Type B pancreatic cell (in vitro differentiated cells): ENCODE measurements at places on chromosomes 3 and 15.

- H3K27ac ChIP-seq: peak overlapping the region; percentile 98
- peaks cover 34% of the 10 kb centered on the region for H3K4me1 ChIP-seq
- H3K4me3 ChIP-seq: peak overlapping the region; percentile 93
- H3K36me3 ChIP-seq: peaks cover 15% of the 10 kb centered on the region
Observed at GRCh38 chr15:29819979-29820378, 2.3 kb downstream of the TJP1 start.

DNA sequence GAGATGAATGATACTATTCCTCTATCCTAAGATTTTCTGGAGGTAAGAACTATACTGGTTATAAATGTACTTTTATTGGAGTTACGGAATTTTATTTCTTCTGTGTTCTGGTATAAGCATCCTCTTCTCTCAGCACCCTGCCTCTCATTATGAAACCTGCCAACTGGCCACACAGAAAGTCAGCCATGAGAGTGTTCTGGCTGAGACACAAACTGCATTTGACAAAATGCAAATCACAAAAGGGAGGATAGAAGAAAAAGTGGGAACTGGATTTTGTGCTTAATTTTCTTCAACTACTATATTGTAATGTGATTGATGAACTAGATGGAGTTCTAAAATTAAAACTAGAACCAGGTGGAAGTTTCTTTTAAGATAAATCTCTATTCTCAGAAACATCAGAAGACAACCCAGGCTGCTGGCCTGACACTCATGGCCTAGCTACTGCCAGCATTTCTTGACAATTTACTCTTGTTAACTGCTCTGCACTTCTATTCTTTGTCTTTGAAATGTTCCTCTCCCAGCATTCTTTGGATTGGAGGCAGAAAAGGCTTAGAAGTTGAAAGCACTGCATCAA is 143.1 kb downstream of the WDR76 start:
- no peak overlapping the region for H3K27ac ChIP-seq
- no peak overlapping the region for H3K4me3 ChIP-seq
- no peaks in the 10 kb centered on the region for H3K36me3 ChIP-seq
- DNase-seq: no peak
- H3K27me3 ChIP-seq: no peaks in the 10 kb centered on the region

- no peaks in the 10 kb centered on the region for H3K27me3 ChIP-seq
- DNase-seq: no peak
- peaks cover 44% of the 10 kb centered on the region for H3K4me1 ChIP-seq
- H3K36me3 ChIP-seq: peaks cover 9% of the 10 kb centered on the region
Observed at GRCh38 chr3:64645243-64645642, 42.6 kb downstream of the ADAMTS9 start.

GRCh38 chr3:29513236-29513635 is 232.4 kb downstream of the RBMS3 start:
- no peaks in the 10 kb centered on the region for H3K27me3 ChIP-seq
- peaks cover 8% of the 10 kb centered on the region for H3K36me3 ChIP-seq
- H3K4me3 ChIP-seq: no peak overlapping the region

- H3K4me1 ChIP-seq: peaks cover 18% of the 10 kb centered on the region
- H3K27ac ChIP-seq: no peak overlapping the region
- no peak for DNase-seq
- H3K27me3 ChIP-seq: peaks cover 98% of the 10 kb centered on the region
Observed at GRCh38 chr15:96411056-96412031, 80.8 kb downstream of the NR2F2 start.

DNA sequence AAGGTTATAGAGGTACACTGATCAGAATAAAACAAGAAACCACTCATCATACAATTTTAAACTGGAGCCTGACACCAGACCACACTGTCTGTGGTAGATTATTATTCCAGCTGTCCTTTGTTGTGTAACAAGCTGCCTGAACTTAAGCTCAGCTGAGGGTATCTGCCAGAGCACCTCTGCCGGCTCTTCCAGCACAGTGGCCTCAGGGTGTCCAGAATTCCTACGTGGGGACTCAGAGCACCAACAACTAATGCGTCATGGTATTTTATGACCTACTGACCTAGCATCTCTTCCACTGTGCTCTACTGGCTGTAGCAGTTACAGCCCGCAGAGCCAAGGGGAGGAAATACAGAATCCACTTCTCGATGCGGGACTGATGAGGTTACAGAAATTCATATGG is 15.6 kb upstream of the RAF1 start:
- H3K4me3 ChIP-seq: no peak overlapping the region
- peaks cover 4% of the 10 kb centered on the region for H3K4me1 ChIP-seq
- DNase-seq: no peak
- no peaks in the 10 kb centered on the region for H3K36me3 ChIP-seq
- H3K27ac ChIP-seq: no peak overlapping the region

- H3K27ac ChIP-seq: no peak overlapping the region
- H3K27me3 ChIP-seq: no peaks in the 10 kb centered on the region
- no peak for DNase-seq
- peaks cover 26% of the 10 kb centered on the region for H3K4me1 ChIP-seq
Observed at GRCh38 chr3:152385761-152386160, 117.0 kb downstream of the MBNL1 start.

DNA sequence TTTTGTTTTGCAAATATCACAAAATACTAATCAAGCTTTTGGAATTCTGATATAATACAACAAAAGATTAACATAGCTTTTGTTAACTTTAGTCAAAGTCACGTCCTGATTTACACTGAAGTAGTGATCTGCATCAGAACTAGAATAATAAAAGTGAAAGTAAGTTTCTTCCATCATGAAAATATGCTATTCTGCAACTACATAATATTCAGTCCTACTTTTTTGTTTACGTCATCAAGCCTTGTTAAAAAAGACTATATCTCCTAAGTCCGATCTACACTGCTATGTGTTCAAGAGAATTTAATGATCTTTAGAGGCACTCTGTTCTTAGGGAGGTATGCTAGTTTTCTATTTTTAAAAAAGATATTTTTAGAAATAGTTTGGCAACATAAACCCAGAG is 330.1 kb downstream of the ARPP21 start:
- peaks cover 10% of the 10 kb centered on the region for H3K27me3 ChIP-seq
- H3K4me1 ChIP-seq: no peaks in the 10 kb centered on the region
- no peak for DNase-seq

DNA sequence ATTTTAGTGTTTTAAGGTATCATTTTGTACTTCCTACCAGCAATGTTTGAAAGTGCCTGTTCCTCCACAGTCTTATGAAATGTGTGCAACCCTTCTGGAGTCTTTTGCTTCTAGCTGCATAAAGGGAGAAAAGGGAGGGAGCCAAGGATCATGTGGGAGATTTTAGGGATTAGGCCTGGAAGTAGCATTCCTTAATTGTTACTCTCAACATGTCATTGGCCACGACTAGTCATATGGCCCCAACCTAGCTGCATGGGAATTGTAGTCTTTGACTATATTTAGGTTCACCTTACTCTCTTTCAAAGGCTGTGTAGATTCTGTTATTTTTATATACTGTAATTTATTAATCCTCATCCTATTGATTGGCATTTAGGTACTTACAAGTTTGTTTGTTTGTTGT is 14.9 kb downstream of the CRTAP start:
- peaks cover 21% of the 10 kb centered on the region for H3K36me3 ChIP-seq
- no peak for DNase-seq
- H3K4me3 ChIP-seq: no peak overlapping the region
- no peak overlapping the region for H3K27ac ChIP-seq

- DNase-seq: no peak
- peaks cover 3% of the 10 kb centered on the region for H3K36me3 ChIP-seq
- H3K27me3 ChIP-seq: peaks cover 4% of the 10 kb centered on the region
- no peak overlapping the region for H3K4me3 ChIP-seq
Observed at GRCh38 chr15:93179072-93179471, 90.1 kb upstream of the RGMA start.

- no peak overlapping the region for H3K4me3 ChIP-seq
- DNase-seq: no peak
- H3K4me1 ChIP-seq: no peaks in the 10 kb centered on the region
Observed at GRCh38 chr3:114584734-114585371, 291.0 kb downstream of the TIGIT start.

- H3K36me3 ChIP-seq: no peaks in the 10 kb centered on the region
- H3K27me3 ChIP-seq: no peaks in the 10 kb centered on the region
- no peak overlapping the region for H3K27ac ChIP-seq
- no peak for DNase-seq
- no peak overlapping the region for H3K4me3 ChIP-seq
Observed at GRCh38 chr3:178345944-178346343, 190.3 kb upstream of the KCNMB2 start.

DNA sequence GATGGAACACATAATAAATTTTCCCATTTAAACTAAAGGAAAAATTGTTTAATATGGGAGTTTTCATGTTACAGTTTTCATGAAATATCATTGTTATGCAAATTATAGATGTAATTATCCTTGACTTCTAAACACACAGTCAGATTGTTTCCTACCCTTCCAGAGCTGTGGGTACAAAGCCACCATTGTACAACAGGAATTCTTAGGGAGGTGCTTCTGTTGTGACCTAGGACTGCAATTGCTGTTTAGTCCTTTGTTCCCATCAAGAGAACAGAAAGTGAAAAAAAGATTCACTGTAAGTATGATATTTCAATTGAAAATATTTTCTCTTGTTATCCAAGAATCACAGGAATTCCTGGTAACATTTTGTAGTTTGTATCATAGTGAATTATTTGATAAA is 455.3 kb upstream of the NAALADL2 start:
- H3K27ac ChIP-seq: no peak overlapping the region
- no peaks in the 10 kb centered on the region for H3K36me3 ChIP-seq
- H3K27me3 ChIP-seq: no peaks in the 10 kb centered on the region
- no peak overlapping the region for H3K4me3 ChIP-seq
- no peaks in the 10 kb centered on the region for H3K4me1 ChIP-seq

- peaks cover 8% of the 10 kb centered on the region for H3K27me3 ChIP-seq
- peak overlapping the region; percentile 25 for H3K4me3 ChIP-seq
- peak overlapping the region; percentile 9 for H3K27ac ChIP-seq
- peaks cover 13% of the 10 kb centered on the region for H3K36me3 ChIP-seq
Observed at GRCh38 chr3:194294199-194294894, 56.8 kb downstream of the CPN2 start.

DNA sequence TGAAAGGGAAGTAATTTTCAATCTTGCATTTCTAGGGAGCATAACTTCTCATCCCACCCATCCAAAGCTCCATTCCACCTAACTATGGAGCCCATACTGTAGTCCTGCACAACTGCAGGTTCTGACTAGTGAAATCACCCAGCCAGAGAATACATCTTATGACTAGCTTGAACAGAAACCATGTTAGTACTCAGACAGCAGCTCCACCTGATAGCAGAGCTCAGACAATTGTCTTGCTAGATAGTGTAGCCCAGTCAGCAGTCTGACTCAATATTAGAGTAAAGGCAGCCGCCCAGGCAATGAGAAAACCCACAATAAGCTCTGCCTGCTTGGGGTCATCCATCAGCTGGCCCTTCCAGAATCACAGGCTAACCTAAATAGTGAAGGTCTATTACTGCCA is 544.7 kb upstream of the GBE1 start:
- H3K27ac ChIP-seq: no peak overlapping the region
- H3K27me3 ChIP-seq: no peaks in the 10 kb centered on the region
- DNase-seq: no peak
- H3K4me1 ChIP-seq: no peaks in the 10 kb centered on the region

GRCh38 chr3:58074116-58074715 is 66.0 kb downstream of the FLNB start:
- no peak overlapping the region for H3K27ac ChIP-seq
- DNase-seq: no peak
- no peaks in the 10 kb centered on the region for H3K27me3 ChIP-seq
- peaks cover 24% of the 10 kb centered on the region for H3K36me3 ChIP-seq
- H3K4me1 ChIP-seq: peaks cover 39% of the 10 kb centered on the region
- H3K4me3 ChIP-seq: no peak overlapping the region

DNA sequence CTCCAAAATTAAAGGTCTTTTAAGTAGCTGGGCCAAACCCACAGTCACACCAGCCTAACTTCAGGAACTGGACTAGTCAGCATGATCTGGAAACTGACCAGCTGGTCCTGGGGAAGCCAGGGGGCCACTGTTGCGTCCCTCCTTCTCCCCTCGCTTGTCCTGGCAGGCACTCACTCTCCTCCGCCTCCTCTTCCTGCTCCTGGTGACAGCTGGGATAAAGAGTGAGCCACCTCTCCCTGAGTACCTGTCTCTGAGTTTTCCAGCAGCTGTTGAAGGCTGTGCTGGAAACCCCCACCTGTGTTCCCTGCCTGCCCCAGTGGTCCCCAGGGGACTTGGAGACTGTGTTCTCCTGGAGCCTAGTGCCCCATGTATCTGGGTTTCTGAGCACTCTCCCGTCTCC is 56.0 kb downstream of the FGD5 start:
- H3K4me3 ChIP-seq: no peak overlapping the region
- H3K36me3 ChIP-seq: no peaks in the 10 kb centered on the region
- no peak for DNase-seq
- peaks cover 9% of the 10 kb centered on the region for H3K27me3 ChIP-seq

- DNase-seq: no peak
- H3K36me3 ChIP-seq: no peaks in the 10 kb centered on the region
- peaks cover 22% of the 10 kb centered on the region for H3K4me1 ChIP-seq
Observed at GRCh38 chr3:169510693-169511010, 152.9 kb downstream of the MECOM start.

DNA sequence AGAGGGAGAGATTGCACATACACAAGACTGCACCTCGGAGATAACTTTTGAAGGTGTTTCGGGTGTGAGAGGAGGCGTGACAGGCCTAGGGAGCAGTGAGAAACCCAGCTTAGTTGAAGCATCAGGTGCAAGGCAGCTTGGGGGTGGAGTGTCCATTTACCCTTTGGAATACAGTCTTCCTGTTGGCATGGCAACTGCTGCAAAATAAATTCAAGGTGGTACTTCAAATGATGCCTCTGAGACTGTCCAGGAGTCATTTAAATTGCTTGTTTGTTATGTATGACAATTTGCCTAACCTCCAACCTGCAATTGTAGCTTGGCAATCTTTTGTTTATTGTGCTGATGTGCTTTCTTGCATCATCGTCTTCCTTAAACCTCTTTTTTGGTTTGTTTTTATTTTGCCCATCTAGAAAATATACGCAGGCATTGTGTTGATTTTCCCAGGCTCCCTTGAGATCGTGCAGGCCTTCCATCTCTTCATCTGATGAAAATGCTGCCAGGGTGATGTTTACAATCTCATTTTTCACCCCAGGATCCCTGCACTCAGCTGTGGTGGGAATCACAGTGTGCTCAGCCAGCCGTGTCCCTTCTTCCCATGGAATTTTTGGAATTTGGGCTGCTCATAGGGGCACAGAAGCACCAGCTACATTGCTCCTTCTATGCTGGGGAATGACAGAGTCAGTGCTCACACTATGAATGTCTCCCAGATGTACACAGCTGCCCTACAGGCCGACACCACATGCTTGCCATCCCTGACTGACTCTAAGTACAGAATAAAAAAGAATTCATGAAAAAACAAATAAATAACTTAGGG is 583.1 kb upstream of the CFAP20DC start:
- H3K4me3 ChIP-seq: no peak overlapping the region
- H3K27ac ChIP-seq: no peak overlapping the region
- peaks cover 13% of the 10 kb centered on the region for H3K27me3 ChIP-seq
- peaks cover 5% of the 10 kb centered on the region for H3K4me1 ChIP-seq

DNA sequence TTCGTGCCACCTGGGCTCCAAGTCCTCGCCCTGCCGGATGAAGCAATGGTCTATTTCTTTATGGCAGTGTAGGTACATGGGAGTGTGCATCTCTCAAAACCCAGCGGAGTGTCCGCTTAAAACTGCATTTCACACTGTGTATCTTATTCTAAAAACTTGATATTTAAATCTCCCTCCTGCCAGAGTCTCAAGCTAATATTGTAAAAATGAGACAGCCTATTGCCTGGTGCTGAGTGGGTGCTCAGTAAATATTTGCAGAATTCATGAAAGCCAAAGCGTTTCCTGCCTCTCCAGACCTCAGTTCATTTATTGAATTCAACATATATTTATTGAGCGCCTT is 330 bp upstream of the TBC1D2B start:
- peaks cover 11% of the 10 kb centered on the region for H3K4me1 ChIP-seq
- H3K27ac ChIP-seq: peak overlapping the region; percentile 40
- no peaks in the 10 kb centered on the region for H3K36me3 ChIP-seq
- no peaks in the 10 kb centered on the region for H3K27me3 ChIP-seq

GRCh38 chr3:138336454-138336999 is 6.9 kb upstream of the NME9 start:
- H3K4me3 ChIP-seq: no peak overlapping the region
- no peak for DNase-seq
- H3K36me3 ChIP-seq: no peaks in the 10 kb centered on the region
